A549 treated with AZD2906 at 1 μM for 4 hours (cell line): ENCODE measurements at places on chromosomes 4 and X. TPM values are rescaled to one million over a fixed set of nuclear protein-coding genes. Genes with fewer than 3 reads are reported as not detected.

Gene NPNT
- total RNA-seq, result 0.28 to 0.72 TPM (median 0.42 TPM) in 5 replicates

Gene TMEM154
- total RNA-seq, result 0.01 to 0.05 TPM (median 0.02 TPM) in 5 replicates

Gene ADD1
- total RNA-seq, result 80.2 to 96.9 TPM (median 89.6 TPM) in 5 replicates

Gene TLR8
- total RNA-seq, result not detected in 5 replicates

Gene HELT
- not detected in 5 replicates for total RNA-seq

Gene KCNIP4
- total RNA-seq, result not detected in 5 replicates

Gene ODAPH
- total RNA-seq, result 0.05 TPM in 1 of 5 replicates, not detected in the others

Gene MTNR1A
- 0.50 to 0.93 TPM (median 0.69 TPM) in 5 replicates for total RNA-seq

Gene GAR1
- total RNA-seq, result 36.4 to 44.7 TPM (median 40.3 TPM) in 5 replicates

Gene PAGE5
- total RNA-seq, result not detected in 5 replicates

Gene UGT2A2
- not detected in 5 replicates for total RNA-seq

Gene DSPP
- not detected in 5 replicates for total RNA-seq

Gene MFSD8
- total RNA-seq, result 11.6 to 13.2 TPM (median 13.0 TPM) in 5 replicates

Gene IQCM
- not detected in 5 replicates for total RNA-seq

Gene SPIN2A
- total RNA-seq, result 0.09 to 0.15 TPM (median 0.11 TPM) in 5 replicates

Gene EPHA5
- 0.16 to 0.42 TPM (median 0.30 TPM) in 5 replicates for total RNA-seq

Gene SYNPO2
- 0.56 to 0.98 TPM (median 0.94 TPM) in 5 replicates for total RNA-seq

Gene EXOC1L
- not detected in 5 replicates for total RNA-seq

Gene FAT4
- total RNA-seq, result 1.4 to 2.7 TPM (median 1.7 TPM) in 5 replicates

Gene CT47B1
- total RNA-seq, result not detected in 5 replicates

Gene AKAP4
- total RNA-seq, result 0.14 TPM in 1 of 5 replicates, not detected in the others
